Cerebellar nuclear complex (tissue), 1 donor: ENCODE measurements at places on chromosomes 13 and 19.

GRCh38 chr19:50173127-50173526 lies 10.0 kb upstream of the IZUMO2 start:
- DNase-seq: no peak

GRCh38 chr13:106610486-106610885 lies 42.5 kb upstream of the ARGLU1 start:
- DNase-seq: no peak

DNA sequence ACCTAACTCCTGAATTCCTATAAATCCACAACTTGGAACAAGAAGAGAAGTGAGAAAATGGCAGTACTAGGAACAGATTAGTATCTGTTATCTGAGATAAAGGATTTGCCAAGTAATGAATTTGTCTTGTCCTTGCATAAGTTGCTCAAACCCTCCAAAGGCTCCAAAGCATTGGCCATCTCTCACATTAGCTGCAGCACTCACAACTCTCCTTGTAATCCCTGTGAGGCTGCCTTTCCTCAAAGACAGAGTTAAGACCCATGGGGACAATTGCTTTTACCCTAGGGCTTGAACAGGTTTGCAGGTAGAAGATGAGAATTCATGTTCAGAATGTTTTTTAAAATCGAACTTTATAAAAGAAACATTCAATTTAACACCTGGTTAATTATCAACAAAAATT lies 1702.2 kb downstream of the EFNB2 start:
- no peak for DNase-seq

GRCh38 chr19:53396525-53396868 lies 1.5 kb downstream of the ZNF765 start:
- no peak for DNase-seq

- DNase-seq: no peak
These were observed 18.8 kb upstream of the ZNF607 start for GRCh38 chr19:37738371-37738770.

DNA sequence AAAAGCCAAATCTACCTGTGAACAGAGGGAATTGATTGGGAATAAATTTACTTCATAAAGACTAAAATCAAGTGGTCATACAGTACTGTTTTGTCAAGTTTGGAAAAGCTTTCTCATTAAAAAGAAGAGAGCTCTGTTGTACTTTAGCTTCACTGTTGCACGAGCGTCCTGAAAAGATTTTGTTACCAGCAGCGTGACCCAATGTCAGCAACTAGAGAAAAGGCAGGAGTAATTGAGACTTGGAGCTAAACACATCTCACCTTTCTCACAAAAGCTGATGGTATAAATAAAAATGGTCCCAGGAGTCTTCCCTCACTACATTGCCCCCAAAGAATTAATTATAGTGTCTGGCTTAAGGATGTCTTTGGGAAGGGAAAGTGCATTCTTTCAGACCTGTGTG lies 613.7 kb downstream of the OLFM4 start:
- DNase-seq: no peak

DNA sequence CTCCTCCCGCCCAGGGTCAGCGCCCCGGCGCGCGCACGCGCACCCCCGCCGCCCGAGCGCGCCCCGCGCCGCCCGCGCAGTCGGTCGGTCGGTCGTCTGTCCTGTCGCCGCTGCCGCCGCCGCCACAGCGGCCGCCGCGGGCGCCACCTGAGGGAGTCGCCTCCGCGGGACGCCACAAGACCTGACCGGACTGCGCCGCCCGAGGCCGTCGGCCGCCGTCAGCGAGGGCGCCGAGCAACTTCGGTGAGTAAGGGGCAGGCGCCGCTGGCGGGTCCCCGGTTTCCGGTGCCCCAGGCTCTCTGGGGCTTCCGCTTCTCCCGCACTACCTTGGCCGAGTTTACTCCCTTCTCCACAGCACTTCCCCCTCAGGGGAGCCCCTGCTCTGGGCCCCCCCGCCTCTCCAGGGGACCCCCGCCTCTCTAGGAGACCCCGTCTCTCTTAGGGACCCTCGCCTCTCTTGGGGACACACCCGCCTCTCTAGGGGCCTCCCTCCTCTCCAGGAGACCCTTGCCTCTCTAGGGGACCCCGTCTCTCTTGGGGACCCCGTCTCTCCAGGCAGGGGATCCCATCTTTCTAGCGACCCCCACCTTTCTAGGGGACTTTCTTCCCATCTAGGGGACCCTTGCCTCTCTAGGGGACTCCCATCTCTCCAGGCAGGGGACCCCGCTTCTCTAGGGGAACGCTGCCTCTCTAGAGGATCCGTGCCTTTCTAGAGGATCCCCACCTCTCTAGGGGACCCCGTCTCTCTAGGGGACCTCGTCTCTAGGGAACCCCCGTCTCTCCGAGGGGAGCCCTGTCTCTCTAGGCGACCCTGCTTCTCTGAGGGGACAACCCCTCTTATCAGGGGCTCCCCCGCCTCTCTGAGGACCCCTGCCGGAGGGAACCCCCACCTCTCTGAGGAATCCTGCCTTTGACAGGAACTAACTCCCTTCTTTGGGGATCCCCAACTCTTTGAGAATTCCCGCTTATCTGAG lies 19.3 kb upstream of the GATAD2A start:
- DNase-seq: no peak

- DNase-seq: no peak
These were observed 569.9 kb downstream of the UQCRFS1 start for GRCh38 chr19:28642787-28643683.

- no peak for DNase-seq
These were observed 38.7 kb upstream of the C1QTNF9 start for GRCh38 chr13:24270639-24271141.

DNA sequence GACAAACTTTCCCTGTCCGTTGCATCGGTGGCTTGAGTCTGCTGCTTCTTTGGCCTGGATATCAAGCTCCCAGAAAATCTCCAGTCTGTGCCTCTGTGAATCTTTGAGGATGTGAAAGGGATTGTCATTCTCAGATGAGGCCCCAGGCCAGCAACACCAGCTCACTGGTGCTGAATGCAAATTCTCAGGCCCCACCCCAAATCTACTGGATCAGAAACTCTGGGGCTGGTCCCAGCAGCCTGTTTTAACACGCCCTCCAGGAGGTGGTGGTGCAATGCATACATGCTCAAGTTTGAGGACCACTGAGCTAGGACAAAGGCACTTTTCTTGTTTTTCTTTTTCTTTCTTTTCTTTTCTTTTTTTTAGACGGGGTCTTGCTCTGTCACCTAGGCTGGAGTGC lies 23.6 kb downstream of the TNFSF11 start:
- no peak for DNase-seq

DNA sequence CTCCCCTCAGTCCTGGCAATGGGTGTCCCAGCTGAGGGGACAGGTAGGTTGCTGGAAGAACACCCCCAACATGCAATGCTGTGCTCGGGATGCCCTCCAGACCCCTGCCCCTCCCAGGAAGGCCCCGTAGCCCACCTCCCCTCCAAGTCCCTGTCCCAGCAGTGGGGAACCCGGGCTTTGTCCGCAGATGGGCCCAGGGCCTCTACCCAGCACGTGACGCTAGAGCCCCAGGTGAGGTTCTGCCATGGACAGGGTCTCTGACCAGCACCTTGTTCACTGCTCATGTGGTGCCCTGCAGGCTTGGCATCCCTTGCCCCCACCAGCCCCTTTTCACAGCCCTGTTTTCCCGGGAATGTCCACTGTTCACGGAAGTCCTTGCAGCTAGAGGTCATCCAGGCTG lies 220.0 kb upstream of the SGCG start:
- DNase-seq: no peak

DNA sequence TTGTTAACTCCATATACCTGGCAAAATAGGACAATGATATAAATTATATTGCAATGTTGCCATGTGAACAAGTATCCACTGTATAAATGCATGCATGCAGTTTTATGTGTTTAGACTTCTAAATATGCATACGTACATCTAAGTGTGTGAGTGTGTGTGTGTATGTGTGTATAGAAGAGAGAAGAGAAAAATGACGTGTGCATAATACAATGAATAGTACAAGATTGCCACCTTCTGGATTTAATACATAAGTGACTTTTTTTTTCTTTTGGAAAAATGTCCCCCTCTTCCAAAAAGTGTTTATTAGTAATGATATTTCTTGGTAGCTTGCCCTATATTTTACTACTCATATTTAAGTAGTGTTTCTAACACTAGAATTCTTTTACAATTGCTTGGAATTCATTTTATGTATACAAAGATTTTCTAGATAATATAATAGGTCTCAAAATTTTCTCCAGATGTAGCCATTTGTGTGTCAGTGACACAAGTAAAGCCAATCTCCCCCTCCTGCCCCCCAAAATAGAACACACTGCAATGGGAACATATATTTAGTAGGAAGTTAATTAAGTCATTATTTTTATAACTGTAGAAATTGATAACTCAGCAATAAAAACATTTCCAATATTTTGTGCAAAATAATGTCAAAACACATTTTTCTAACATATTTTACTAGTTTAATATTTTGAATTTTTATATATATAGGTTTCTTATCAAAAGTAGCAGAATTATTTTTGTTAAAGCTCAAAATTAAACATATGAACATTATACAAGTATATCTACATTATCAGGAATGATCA lies 783.3 kb upstream of the ATXN8OS start:
- DNase-seq: no peak

DNA sequence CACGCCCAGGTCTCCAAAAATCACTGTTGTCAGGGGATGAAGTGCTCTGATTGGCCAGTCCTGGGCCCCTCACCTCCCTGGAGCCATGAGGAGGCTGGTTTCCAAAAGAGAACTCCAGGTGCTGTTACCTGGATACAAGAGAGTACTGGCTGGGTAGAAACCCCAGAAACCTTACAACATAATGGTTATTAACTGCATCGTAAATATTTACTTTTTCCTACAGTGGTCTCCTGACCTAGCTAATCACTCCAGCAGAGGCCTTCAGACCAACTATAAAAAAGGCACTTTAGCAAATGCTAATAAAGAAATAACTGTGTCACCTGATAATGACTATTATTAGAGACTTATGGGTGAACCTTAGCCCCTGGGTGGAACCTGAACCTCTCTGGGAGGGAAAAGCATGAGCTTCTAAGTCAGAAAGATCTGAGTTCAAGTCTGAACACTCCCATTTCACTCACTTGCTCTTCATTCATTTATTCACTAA lies 1.5 kb upstream of the IGSF23 start:
- no peak for DNase-seq

- no peak for DNase-seq
These were observed 15.7 kb downstream of the FEM1A start for GRCh38 chr19:4807188-4807587.

GRCh38 chr19:14118165-14119051 lies 846 bp upstream of the PRKACA start:
- no peak for DNase-seq

DNA sequence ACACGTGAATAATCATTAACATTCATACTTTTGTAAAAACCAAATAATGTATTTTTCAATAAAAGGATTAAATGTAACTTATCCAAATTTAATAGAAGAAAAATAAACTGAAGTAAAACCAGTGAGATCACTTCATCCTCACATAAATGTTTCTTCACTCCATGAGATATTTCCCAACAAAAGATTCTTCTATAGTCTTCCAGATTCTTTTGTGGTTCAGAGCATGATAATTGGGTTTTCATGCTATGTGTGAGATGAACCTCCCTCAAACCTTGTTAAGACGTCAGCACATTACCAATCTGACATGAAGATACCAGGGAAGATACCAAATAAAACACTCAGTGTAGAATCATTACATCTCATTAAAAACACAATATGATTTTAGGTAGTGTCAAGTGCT lies 62.9 kb upstream of the OXGR1 start:
- DNase-seq: no peak

DNA sequence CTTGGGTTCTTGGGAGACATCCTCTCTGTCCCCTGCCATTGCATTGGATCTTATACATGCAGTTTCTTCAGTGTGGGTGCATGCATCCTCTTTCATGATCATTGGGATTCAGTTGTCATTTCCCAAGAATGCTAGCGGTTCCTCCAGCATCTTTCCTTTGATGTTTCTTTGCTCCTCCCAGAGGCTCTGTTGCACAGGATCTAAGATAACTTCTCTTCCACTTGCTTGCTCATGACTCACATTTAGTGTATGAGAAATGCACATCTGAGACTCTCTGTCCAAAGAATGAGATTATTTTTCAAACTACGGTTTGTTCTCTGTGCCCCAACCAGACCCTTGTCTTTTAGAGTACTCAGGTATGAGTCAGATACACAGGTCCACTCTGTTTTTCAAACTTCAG lies 197.1 kb downstream of the NDFIP2 start:
- DNase-seq: no peak

- DNase-seq: no peak
These were observed 1.1 kb downstream of the MAB21L1 start for GRCh38 chr13:35475212-35475959.

DNA sequence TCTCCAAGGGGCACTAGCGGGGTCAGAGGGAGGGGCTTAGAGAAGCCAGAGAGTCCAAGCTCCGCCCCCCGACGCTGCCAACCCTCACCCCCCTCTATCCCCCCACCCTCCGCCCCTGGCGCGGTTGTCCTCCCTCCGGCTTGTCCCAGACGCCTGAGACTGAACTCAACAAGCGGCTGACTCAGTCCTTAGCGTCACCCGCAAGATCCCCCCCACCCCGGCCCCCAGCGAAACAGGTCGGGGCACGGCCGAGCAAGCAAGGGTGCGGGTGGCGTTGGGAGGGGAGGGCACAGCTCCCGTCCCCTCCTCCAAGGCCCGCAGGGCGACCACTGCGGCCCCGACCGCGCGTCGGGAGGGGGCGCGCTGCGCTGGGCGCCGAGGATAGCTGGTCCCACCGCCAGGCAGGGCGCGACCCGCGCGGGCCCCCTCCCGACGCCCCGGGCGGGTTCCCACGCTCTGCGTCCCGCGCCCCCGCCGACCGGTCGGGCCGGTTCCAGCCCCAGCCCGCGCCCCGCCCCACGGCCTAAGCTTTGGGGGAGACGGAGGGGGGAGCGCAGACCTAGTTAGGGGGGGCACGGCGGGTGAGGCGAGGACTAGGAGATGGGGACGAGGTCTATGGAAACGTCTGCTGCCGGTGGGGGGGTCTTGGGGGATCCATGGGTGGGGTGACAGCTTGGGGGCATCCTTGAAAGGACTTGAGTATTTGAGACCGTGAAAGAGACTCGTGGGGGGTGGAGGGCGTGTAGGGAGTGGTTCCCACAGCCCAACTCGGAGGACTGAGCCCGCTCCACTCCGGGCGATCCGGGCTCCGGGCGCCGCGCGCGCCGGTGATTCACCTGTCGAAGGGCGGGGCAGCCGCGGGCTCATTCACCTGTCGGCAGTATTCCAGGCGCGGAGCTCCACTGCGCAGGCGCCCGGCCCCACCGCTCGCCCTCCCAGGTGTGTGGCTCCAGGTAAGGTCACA lies 5.1 kb downstream of the NOTCH3 start:
- no peak for DNase-seq

- DNase-seq: no peak
These were observed 110.3 kb downstream of the MIPEP start for GRCh38 chr13:23778879-23779278.

DNA sequence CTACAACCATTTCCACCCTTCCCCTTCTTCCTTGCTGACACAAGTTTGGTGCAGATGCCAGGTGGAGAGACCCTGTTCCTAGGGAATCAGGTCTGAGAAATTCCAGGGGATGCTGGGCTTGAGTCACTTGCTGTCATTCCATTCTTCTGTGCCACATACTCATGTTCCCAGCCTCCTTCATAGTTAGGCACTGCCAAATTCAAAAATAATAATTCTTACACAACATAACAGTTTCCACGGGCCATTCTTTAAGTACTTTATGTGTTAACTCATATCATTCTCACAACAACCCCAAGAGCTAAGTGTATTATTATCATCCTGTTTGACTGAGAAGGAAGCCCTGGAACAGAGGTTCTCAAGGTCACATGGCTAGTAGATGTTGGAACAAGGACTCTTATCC lies 27.1 kb upstream of the POMP start:
- no peak for DNase-seq
